NCI-H1105 treated with DMSO at 0.1 percent for 48 hours (cell line): ENCODE measurements at places on chromosomes 2 and 18.

DNA sequence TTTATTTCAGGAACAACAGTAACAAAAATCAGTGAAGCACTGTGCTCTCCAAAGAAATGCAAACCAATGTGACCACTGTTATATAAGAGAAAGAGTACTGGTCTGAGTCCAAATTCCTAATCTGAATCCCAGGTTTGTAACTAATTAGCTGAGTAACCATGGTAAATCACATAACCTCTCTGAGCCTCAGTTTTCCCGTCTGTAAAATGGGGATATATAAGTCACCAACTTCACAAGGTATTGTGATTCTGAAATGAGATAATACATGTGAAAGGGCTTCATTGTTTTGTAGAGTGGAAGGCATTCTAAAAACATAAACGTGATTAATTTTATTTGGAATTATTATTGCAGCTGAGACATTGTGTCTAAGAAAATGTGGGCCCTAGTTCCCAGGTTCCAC, 91.3 kb upstream of the YPEL5 start:
- no peak for DNase-seq

DNA sequence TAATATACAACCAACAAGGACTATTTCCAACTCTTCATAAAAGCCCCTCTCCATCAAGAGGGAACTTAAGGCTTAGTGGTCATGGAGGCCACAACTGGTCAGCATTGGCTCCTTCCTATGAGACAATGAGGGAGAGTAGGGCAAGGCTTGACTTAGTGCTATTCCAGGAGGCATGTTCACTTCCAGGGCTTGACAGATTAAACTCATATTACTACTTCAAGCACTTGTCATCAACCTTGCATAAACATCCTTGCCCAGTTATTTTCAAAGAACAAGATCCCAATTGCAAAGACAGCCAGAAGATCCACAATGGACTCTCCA, 133.4 kb downstream of the FTCDNL1 start:
- no peak for DNase-seq

DNA sequence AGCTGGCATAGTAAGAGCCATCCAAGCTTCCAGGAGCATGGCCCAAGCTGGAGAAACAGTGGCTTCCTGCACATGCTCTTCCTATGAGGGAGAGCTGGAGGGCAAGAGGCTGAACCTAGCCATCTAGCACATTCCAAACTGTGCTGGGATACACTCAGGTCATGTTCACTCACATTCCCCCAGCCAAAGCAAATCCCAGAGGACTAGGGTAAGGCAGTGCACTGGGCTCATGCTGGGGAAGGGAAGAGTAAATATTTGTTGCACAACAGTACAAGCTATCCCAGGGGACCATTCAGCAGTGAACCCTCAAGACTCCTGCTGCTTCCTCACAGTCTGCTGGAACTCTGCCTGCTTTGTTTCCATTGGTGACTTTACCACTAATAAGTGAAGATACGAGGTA, 20.7 kb upstream of the GYPC start:
- DNase-seq = no peak

- DNase-seq = no peak
These were observed 31.1 kb upstream of the FAM237A start for GRCh38 chr2:206611191-206611590.

DNA sequence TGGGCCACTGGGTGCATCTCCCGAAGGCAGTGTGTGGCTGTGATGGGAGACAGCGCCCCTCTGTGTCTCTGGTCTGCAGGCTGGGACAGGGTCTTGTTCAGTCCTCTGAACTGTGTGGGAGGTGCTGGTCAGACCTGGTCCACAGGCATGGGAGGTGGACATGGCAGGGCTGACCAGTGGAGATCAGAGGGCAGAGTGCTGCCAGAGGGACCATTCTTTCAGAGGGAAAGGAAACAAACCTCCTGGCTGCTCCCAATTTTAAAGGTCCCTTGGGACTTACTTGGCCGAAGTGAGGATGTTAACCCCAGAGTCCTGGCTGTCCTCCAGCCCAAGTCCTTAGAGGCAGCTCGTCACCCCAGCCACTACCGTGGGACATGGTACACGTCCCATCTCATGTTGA, 4.0 kb downstream of the CAPN13 start:
- DNase-seq = no peak
